ENCODE measurements at places on chromosomes 5 and 9.
A peak's percentile ranks its signal among the peaks of the same experiment; 100 is the strongest.

- DNase-seq: no peak
These were observed 85.7 kb upstream of the SHB start for GRCh38 chr9:38154501-38155421.

- DNase-seq: no peak
These were observed 925.8 kb downstream of the TLE1 start for GRCh38 chr9:80763536-80763935.

DNA sequence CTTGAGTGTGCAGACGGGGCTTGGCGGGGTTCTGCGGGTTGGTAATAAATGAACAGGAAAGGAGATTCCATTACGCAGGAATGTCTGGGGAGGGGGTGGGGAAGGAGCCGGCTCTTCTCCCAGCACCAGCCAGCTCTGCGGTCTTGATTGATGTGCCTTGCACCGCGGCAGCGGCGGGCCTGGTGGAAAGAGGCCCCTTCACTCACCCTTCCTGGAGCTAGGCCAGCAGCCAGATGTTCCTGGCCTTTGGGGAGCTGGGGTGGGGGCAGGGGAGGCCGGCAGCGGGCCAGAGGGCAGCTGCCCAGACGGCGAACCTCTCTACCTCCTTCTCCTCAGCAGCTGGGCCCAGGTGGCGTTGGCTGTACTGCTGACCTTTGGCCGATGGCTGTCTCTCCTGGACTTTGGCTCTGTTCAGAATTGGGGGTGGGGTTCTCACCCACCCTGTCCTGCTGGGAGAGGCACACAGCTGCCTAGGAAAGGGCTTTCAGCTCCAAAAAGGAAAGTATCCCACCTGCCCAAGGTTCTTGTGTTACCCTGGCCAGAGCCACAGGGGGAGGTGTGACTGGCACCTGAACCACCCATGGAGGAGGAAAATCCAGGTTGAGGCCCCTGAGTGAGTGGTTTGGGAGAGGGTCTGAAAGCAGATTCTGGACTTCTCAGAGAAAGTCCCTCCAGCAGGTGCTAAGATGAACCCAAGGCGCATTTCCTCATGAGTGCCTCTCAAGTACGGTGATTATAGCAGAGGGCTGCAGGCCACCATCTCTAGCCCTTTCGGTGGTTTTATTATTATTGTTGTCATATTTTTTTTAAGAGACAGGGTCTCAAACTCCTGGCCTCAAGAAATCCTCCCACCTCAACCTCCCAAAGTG lies 58.0 kb upstream of the SYNPO start:
- DNase-seq: peak; percentile 78

DNA sequence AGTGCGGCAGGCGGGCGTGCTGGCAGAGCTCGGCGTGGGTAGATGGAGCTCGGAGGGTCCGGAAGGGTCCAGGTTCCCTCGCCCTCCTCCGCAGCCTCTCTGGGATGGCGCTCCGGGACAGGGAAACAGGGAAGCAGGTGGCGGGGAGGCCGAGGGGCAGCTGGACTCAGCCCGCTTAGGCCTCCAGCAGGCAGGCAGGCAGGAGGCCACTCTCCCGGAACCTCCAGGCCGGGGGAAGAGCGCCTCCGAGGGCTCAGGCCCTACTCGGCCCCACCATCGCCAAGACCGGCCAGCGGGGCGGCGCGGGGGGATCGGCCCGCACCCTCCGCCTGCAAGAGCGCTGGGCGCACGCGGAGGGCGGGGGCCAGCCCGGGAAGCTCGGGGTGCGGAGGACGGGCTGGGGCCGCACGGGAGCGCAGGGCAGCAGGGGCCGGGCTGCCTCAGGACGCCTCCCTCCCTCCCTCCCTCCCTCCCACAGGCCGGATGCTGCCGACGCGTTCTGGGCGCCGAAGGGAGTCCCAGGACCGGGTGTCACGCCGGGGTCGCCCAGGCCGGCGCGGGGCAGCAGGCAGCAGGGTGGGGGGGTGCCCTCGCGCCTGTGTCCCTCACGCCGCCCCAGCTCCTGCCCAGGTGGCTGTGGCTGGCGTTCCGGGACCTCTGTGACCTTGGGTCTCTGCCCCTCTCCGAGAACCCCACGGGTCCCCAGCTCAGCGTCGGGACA lies 977 bp downstream of the MGAT4B start:
- DNase-seq: peak; percentile 67

DNA sequence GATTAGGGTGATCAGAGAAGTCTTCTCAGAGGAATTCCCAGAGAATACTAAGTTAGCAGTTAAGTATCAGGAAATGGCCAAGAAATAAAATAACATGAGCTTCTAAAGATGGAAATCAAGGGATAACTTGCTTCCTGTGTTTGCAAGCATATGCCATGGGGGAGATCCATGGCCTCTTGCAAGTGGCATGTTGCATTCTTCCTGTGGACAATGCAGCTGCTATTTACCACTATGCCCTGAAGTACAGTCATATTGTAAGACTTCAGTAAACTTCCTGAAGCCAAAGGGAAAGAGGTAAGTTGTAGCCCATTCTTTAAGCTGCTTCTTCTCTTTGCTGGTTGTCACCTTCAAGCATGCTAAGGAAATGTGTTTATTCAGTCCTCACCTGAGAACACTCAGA lies 154.7 kb upstream of the RUSC2 start:
- no peak for DNase-seq

All from astrocyte of the hippocampus (primary cell).